Aorta (tissue), 5 donors: ENCODE measurements at places on chromosomes 12 and 14. TPM values are rescaled to one million over a fixed set of nuclear protein-coding genes. Genes with fewer than 3 reads are reported as not detected.

Gene GUCY2C
- not detected for total RNA-seq

DNA sequence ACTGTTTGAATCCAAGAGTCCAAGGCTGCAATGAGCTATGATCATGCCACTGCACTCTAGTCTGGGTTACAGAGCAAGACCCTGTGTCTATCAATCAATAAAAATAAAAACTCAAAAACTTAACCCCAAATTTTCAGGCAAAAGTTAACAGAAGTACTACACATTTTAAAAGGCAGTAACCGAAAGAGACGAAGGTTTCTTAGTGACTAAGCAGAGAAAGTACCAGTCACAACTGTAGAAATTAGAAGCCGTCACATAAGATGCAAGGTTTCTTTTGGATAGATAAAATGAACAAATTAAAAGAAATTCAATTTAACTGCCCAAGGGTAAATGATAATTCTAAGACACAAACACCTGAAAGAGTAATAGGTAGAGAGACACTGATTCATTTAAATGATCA, 103.5 kb downstream of the MED13L start:
- DNase-seq = no peak

DNA sequence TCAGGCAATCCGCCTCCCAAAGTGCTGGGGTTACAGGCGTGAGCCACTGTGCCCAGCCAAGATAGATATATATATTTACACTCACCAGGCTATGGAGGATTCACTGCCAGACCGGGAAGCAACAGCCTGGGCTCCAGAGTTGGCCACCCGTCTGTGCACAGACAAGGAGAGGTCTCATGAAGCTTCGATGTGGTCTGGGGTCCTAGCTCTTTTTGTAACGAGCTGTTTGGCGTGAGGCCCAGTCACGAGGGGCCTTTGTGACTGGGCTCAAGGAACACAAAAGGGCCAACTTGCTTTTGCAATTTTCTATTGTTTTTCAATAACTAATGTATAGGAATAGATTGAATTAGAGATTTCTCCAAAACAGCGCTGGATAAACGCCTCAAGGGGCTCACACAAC, 77.6 kb upstream of the EIF5 start:
- DNase-seq = no peak

Gene OR4E2
- total RNA-seq = not detected

- no peak for DNase-seq
Measured at GRCh38 chr12:76863005-76863670, 15.7 kb downstream of the CSRP2 start.

- DNase-seq = no peak
Measured at GRCh38 chr14:46490238-46490685, 161.3 kb downstream of the RPL10L start.

Gene ST8SIA1
- 3.6 TPM for total RNA-seq

GRCh38 chr12:273382-273781, 10.7 kb upstream of the SLC6A13 start:
- no peak for DNase-seq

Gene OAS3
- 16.7 TPM for total RNA-seq

DNA sequence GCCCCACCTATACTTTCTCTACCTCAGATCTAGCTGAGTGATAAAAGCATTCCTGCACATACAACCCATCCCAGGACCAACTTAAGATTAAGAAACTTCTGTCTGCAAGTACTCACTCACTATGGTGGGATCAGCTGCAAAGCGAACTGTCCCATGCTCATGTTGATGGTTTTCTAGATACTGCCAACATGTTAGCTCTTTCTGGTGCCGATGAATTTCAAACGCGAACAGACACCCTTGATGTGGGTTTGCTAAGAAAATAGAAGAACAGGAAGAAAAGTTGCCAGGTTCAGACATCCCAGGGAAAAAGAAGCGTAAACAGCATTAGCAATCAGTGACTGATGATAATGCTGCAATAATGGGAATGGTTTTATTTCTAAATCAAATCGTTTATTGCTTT, 1.5 kb upstream of the SLC39A2 start:
- no peak for DNase-seq

GRCh38 chr14:104576232-104576969, 3.2 kb upstream of the C14orf180 start:
- no peak for DNase-seq

DNA sequence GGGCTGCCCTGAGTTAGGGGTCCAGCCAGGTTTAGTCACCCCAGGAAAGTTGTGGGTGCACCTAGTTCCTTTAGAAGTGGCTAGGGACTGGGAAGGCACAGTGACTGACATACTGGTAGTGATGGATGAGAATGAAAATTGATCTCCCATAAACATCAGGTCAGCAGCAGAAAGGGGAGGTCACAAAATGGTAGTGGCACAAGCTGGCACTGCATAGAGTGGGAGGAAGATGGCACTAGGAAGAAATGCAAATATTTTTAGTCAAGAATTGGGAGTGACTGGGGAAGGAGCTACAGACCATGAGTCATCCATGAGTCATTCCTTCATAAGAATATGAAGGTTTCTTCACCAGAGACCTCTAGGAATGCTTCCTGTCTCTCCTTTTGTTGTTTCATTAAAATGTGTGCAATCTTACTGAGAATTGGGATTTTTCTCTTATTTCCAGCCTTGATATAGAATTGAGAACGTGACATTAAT, 198.3 kb upstream of the AMIGO2 start:
- no peak for DNase-seq

- DNase-seq = no peak
Measured at GRCh38 chr12:94811611-94812010, 161.3 kb upstream of the TMCC3 start.

DNA sequence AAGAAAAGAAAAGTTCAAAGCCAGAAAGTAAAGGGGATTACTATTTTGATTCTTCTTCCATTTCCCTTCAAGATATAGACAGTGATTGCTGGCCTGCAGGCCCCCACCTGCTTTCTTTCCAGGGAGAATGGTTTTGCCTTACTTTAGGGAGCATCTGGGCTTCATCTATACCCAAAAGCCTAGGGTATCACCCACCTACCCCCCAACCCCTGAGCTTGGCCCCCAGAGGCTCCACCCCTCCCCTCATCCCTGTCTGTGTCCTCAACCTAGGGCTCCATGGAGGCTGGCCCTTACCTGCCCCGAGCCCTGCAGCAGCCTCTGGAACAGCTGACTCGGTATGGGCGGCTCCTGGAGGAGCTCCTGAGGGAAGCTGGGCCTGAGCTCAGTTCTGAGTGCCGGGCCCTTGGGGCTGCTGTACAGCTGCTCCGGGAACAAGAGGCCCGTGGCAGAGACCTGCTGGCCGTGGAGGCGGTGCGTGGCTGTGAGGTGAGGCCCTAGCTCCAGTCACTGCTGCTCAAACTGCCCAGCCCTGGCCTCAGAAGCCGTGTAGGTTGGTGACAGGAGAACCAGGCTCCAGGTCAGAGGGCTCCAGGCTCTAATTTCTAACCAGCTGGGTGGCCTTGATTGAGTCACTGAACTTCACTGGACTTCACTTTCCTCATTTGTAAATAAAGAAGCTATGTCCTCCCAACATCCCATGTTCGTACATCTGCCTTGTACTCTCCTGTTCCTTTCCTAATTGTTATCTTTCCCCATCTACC, 13.6 kb downstream of the ARHGEF40 start:
- no peak for DNase-seq

GRCh38 chr14:69567563-69567962, 7.1 kb downstream of the CCDC177 start:
- DNase-seq = no peak

Gene SIX4
- 3.0 TPM for total RNA-seq

Gene LTBR
- total RNA-seq = 83.1 TPM

DNA sequence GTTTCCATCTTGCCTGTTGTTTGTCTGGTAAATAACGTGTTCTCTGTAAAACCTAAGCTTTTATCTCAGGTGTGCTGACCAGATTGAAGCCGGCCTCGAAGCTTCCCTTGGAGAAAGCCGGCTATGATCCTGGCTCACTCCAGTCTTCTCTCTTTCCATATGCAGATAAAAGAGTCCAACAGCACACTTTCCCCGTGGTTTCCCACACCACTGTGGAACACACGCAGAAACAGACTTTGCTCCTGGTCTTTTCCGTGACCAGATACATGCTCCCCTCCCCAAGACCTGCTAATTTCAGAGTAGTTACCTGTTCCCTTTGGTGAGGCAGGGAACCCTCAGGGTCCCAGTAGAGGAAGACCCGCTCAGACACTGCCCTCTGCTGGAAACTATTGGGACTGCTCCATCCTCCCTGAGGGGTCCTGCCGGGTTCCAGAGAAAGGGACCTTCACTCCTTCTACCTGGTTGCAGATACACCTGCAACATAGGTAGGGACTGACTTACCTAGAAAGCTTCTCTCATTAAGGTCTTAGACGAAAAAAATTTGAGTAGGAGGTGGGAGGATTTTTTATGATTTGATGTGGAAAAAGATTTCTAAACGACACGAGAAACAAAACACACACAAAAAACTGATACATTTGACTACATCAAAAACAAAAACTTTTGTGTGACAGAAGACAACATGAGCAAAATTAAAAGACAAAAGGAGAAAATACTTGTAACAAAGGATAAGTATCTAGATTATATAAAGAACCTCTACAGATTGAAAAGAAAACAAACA, 415.4 kb upstream of the CCDC196 start:
- no peak for DNase-seq

DNA sequence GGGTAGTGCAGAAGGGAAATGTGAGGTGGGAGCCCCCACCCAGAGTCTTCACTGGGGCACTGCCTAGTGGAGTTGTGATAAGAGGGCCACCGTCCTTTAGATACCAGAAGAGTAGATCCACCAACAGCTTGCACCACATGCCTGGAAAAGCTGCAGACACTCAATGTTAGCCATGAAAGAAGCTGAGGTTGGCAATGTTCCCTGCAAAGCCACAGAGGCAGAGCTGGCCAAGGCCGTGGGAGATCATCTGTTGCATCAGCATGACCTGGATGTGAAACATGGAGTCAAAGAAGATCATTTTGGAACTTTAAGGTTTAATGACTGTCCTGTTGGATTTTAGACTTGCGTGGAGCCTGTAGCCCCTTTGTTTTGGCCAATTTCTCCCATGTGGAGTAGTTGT, 468.4 kb upstream of the FOXG1 start:
- DNase-seq = no peak

Gene ZFHX2
- 1.5 TPM for total RNA-seq

DNA sequence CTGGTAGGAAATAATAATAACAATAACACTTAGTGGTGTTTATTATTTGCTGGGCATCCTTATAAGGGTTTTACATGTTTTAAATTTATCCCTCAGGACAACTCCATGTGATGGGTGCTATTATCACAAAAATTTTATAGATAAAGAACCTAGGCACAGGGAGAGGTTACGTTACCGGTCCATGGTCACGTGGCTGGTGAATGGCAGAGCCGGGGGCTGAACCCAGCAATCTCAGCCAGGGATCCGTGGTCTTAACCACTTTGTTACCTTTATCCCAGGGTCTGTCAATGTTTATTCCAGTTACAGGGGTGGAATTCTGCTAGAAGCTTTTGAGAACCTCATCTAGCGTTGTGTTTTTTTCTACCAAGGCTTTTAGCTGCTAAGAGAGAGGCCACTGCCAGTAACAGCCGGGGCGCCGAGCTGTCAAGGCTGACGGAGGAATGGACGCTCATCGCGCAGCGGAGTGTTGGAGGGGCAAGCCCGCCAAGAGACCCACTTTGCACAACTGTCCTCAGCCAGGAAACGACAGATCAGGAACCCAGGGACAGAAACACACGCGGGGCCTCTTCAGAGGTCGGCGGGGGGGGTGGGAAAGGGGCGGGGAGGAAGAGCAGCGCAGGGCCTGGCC, 418 bp downstream of the AMN1 start:
- DNase-seq = no peak

GRCh38 chr12:132488127-132489077, 1.5 kb upstream of the FBRSL1 start:
- peak; percentile 72 for DNase-seq

- DNase-seq = no peak
Measured at GRCh38 chr12:116053479-116054200, 223.9 kb downstream of the MED13L start.

GRCh38 chr12:9673404-9674225, 4.1 kb downstream of the CLEC2D start:
- DNase-seq = peak; percentile 84

- no peak for DNase-seq
Measured at GRCh38 chr12:89947437-89948270, 239.0 kb upstream of the ATP2B1 start.

Gene VEZT
- total RNA-seq = 103 TPM

DNA sequence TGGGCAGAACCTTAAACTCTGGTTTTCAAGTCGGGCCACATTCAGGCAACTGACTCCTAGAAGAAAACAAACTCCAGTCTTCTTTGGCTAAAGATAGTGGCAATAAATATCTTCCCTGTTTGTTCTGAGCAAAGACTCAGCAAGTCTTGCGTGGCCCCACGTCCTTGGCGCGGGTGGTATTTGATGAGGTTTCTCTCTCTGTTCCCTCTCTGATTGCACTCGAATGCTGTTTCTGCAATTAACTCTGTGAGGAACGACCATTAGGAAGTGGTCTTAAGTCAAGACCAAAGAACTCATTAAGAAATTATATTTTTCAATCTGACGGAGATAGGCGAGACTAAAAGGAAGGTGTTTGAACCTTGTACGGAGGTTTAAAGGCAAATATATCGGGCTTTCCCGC, 177.6 kb downstream of the TMEM132C start:
- DNase-seq = no peak

Gene RPGRIP1
- 2.3 TPM for total RNA-seq

GRCh38 chr14:104519721-104520120, 59.8 kb upstream of the C14orf180 start:
- no peak for DNase-seq

- no peak for DNase-seq
Measured at GRCh38 chr14:101207041-101207440, 303.5 kb upstream of the RTL1 start.

DNA sequence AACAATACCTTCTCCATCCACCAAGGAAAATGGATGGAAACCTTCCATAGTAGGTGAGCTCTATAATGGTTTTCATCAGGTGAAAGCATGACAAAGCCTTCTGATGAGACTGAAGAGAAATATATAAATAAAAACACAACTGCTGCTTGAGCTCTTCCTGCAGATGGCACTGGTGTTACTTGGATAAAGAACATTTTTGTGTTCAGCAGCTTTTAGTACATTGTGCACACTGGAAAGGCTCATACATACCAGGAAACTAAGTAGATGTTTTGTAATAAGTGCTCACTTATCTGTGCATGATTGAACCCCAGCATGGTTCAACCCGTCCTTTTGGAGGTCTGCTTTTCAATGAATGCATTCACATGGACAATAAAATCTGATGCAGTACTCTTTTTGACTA, 357.3 kb upstream of the MIS18BP1 start:
- no peak for DNase-seq

DNA sequence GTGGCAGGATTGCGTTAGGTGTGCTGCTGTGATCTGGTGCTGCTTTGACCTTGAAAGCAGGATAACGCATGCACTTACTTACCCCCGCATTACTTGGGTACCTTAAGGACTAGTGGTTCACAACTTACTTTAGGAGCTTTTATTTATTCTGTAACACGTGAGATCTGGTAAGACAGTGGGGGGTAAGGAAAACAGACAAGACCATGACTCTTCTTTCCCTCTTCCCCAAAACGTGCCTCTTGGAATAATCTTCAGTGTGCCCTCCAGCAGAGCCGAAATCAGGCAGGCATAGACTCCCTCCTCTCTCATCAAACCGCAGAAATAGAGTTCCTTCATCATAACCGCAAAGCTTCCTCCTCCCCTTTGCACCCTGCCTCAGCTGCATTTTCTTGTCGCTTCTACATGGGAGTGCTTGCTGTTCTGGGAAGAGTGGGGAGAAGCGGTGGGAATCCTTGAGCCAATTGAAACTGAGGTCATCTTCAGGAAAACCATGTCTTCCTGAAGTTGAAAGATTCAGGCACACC, 43.4 kb downstream of the RAD52 start:
- no peak for DNase-seq

- no peak for DNase-seq
Measured at GRCh38 chr12:48285751-48286650, 64.7 kb downstream of the ZNF641 start.
